Activated naive CD8-positive, alpha-beta T cell treated with anti-CD3 and anti-CD28 coated beads for 36 hours (primary cell): ENCODE measurements at places on chromosomes 16 and 17.
A peak's percentile ranks its signal among the peaks of the same experiment; 100 is the strongest.

GRCh38 chr17:82160075-82160474, 52.6 kb downstream of the CCDC57 start:
- DNase-seq: no peak

DNA sequence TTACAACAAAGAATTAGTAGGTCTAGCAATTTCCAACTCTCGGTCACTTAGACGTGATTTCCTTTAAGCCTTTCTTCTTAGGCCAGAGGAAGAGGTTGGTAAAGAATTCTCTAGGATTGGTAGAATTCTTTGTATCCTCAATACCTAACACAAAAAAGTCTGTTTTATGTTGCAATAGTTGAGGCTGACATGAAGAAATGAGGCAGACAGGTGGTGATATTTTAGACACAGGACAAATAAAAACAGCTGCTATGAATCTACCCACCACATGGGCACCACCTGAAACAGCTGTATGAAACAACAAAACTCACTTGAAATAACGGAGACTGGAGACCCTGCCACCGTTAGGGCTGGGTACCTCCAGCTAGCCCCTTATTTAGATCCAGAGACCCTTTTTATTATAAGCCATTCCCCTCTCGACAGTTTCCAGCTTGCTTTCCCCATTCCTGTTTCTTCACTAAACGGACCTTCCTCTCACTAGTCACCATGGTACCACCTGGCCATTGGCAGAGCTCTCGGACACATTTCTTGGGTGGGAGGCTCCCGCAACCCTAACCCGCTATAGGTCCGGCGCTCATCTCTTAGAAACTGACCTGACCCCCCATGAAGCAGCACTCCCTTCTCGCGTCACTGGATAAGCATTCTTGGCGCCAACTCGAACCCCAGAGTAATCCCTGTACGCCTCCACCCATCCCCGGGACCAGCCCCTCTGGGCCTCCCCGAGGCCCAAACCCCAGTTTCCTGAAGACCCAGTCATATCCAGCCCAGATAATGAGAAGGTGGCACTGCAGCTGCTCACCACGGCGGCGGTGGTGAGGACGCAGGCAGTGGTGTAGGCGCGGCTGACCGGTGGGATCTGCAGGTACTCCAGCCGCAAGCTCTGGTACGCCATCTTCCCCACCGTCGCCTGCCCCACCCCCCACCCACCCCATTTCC, at the start of gene DERL2:
Gene DERL2 (minus strand): TSS at position 909 of the 936 bp plus-strand sequence. CDS start 17 bp downstream, at position 892.
- no peak for DNase-seq

DNA sequence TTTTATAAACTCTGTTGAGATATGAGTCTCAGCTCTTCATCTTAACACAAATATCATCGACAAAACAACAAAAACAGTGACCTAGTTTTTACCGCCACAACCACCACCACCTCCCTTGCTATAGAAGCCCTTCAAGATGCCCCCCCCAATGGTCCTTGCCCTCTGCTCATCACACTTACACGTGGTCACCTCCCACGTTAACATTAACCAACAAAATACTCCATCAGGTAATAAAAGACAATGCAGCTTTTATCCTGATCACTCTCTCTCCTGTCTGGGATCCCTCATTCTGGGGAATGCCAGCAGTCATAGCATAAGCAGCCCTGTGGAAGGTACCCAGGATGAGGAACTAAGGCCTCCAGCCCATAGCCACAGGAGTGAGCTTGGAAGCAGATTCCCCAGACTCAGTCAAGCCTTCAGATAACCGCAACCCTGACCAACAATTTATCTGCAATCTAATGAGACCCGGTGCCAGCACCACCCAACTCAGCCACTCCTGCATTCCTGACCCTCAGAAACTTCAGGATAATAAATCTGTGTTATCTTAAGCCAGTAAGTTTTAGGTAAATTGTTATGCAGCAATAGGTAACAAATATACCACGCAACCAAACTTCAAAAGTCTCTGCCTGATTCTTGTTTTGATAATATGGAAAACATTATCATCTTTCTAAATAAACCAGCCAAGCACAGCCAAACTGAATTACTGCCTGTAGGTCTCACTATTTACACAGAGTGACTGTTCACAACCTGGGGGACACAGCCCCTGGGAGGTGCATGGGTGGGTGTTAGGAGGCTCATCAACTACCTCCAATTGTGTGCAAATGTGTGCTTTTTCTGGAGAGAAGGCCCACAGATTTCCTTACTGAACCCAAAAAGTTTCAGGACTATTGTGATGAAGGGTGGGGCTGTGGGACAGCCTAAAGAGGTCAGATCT, 6.1 kb downstream of the PECAM1 start:
- peak; percentile 33 for DNase-seq

DNA sequence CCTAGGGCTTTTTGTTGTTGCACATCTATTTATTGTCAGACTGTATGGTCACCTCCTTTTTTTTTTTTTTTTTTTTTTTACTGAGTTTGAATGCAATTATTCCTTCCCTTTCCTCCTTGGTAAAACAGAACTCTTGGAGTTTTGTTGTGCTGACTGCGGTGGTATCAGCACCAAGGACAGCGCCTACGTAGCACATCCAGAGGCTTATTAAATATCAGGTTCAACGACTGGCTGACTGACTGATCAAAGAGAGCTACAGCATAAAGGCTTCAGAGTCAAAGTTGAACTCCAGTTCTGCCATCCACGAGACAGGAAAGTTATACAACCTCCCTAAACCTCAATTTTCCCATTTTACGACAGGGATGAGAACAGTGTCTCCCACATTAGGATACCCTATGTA, 86.1 kb upstream of the RBFOX1 start:
- DNase-seq: no peak

- no peak for DNase-seq
These were observed 32.5 kb downstream of the BAIAP2 start for GRCh38 chr17:81067391-81067811.

DNA sequence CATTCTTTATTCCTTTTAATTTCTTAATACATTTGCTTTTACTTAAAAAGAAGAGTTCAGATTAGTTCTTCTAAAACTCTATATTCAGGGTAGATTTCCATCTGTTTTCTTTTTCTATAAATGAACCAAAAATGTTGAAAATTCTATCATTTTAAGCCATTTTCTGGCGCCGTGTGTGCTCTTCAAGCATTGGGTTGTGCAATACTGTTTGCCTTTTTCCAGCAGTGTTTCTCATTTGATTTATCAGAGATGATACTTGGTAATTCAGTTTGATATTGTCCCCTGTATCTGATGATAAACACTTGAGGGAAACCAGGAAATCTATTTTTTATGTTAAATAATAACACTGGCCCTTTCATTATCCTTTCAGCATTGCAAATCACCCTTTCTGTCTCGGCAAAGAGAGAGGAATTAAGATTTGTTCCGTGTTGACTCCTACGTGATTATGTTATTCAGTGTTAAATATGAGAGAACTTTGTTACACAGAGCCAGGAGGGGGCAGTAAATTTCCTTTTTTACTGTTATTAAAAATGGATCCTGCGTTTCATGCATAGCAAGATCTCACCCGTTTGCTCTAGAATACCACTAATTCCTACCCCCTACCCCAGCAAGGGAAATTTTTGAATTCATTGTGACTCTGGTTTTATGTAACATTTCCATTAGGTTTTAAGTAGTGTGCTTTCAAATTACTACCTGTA, 606.9 kb upstream of the RBFOX1 start:
- no peak for DNase-seq

DNA sequence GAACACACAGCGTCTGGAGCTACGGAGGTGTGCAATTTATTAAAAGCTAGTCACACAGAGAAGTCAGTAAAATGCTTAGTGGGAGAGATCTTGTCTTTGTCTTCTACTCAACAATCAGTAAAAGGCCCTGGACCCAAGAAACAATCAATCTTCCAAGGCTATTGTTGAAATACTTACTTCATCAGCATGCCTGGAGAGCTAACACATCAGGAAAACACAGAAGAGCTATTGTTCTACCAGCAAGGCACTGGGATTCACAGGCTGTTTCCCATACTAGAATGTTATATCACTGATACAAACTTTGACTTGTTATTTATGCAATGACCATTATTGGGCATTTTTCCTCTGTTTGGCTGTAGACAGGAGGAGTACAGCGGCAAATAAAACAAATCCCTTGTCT, 247.8 kb upstream of the ERCC4 start:
- DNase-seq: no peak

DNA sequence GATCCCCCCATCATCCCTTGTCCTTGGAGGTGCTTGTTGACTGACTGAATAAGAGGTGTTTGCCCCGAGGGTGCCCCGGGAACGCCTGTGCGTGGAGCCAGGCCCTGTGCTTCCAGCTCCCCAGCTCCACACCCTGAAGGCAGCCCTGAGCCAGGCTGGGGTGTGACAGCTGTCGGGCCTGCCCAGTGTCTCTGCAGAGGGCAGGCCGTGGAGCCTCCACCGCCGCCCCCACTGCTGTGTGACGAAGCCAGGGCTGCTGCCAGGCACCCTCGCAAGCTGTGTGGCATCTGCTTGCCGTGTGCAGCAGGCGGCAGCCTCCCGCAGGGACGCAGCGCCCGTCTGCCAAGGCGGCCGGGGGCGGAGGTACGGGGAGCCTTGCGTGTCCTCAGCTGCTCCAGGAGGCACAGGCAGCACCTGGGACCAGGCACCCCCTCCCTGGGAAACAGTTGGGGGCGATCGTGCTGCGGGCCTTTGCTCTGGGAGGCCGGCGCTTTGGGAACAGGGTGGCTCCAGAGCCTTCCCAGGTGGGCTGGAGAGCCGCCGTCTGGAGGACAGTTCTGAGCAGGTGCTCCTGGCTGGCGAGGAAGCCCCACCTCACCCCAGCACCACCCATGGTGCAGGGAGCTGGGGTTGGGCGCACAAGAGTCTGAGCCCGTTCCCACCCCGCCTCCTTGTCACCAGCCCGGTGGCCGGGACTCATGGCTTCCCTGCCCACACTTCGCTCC, 26.6 kb downstream of the GSE1 start:
- DNase-seq: no peak

GRCh38 chr17:81534157-81535006, 6.2 kb downstream of the FSCN2 start:
- no peak for DNase-seq

GRCh38 chr16:74774223-74775139, at the start of gene FA2H:
Gene FA2H (minus strand): TSS chr16:74774820. CDS start chr16:74774755, 65 bp downstream.
- peak; percentile 83 for DNase-seq

DNA sequence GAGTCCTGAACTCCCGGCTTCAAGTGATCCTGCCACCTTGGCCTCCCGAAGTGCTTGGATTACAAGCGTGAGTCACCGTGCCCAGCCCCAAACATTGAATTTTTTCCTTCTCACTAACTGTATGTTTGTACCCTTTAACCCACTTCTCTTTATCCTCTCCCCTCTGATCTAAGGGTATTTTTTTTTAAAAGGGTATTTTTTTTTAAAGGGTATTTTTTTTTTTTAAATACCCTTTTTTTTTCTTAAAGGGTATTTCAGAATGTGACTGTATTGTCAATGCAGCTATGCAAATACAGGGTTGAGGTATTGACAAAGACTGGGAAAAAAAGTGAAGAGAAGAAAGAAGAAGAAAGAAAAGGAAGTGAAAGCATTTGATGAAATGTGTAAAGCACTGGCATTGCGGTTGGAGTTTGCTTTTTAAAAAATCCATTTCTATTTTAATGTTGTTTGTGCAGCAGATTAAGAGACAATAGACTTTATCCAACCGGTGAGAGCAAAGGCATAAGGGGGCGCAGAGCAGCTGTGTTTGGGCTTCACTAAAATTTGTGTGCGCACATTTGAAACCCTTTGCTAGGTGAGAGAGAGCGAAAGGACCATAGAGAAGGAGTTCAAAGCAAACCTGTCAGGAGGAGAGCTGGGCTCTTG, 42.4 kb downstream of the SYT17 start:
- no peak for DNase-seq
